ENCODE measurements at places on chromosomes 1 and 21.
A peak's percentile ranks its signal among the peaks of the same experiment; 100 is the strongest.

GRCh38 chr1:173043253-173043652, 7.5 kb downstream of the TNFSF18 start:
- DNase-seq: no peak

DNA sequence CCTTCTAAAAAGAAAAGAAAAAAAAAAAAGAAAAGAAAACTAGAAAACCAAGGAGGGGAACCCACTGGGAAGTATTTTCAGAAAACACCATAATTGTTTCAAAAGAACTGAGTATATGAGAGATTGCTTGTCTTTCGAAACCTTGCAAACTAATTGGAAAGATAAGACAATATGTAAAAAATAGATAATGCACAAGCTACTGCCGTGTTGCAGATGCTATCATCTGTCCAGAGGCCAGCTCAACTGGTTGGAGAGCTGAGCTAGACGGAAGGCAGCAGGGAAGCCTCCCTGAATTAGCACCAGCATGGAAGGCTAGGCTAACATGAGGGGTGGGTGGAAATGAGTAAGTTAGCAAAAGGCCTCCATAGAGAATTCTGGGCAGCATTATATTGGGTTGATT, 16.2 kb upstream of the CACHD1 start:
- DNase-seq: no peak

GRCh38 chr1:42165511-42166210, 1.1 kb upstream of the GUCA2A start:
- DNase-seq: no peak

GRCh38 chr21:15679630-15680029, 50.2 kb upstream of the USP25 start:
- no peak for DNase-seq

DNA sequence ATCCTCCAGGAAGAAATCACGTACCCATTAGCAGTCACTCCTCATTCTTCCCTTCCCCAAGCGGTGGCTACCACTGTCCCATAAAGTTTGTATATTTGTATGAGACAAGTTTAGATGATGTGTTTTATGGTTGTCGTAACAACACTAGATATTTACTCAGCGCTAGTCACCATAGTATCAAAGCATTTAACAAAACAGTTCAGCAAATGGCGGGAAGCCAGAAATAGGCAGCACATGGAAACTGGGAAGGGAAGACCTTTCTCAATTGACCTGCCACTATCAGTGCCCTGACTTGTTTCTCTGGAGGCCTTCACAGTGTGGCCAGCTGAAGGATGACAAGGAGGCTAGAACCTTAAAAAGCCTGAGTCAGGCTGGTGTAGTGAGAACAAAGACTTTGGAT, 31.1 kb downstream of the CNST start:
- DNase-seq: no peak

GRCh38 chr21:30740462-30740861, 6.6 kb downstream of the KRTAP21-2 start:
- no peak for DNase-seq

DNA sequence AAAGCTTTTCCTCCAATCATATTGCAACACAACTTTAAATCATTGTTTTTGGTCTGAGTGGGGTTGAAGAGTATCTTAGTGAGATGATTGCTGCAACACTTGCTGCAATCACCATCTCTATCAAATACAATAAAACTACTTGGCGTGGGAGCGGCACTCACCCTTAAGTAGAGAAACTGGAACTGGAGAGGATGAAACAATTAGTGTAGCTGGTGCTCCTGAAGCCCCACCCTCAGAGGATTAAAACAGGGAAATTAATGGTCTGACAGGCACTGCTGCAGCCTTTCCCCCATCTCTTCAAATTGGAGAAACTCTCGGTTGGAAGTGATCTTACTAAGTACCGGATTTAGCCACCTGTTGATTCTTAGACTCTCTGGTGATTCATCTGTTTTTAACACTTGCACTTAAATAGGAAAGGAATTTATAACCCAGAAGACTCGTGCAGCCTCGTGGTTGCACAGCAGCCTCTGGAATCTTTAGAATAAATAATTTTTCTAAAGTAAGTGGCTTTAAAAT, 80.5 kb upstream of the KIF26B start:
- no peak for DNase-seq

DNA sequence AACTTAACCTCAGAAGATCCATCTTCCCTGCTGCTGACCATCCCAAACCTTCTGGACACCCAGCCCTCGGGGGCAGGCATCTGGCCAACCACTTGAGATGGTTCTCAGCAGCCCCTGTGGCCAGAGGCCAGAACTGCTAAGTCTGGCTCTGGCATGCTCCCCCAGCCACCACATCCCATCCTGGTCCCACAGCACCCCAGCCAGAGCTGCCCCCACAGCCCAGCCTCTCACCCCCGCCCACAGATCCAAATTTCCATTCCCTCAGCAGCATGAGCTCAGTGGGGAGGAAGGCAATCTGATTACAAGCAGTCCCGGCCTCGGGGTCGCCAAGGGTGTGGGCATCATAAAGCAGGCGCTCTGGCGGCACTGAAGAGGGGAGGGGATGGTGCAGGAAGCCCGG, 45.6 kb downstream of the GLIS1 start:
- DNase-seq: no peak

GRCh38 chr21:28675331-28676041, 317.2 kb downstream of the LTN1 start:
- DNase-seq: no peak

- DNase-seq: peak; percentile 73
Measured at GRCh38 chr1:24111996-24112779, at the start of gene MYOM3. Gene MYOM3 (minus strand): TSS chr1:24112135. CDS start chr1:24108636, 3,499 bp downstream.

DNA sequence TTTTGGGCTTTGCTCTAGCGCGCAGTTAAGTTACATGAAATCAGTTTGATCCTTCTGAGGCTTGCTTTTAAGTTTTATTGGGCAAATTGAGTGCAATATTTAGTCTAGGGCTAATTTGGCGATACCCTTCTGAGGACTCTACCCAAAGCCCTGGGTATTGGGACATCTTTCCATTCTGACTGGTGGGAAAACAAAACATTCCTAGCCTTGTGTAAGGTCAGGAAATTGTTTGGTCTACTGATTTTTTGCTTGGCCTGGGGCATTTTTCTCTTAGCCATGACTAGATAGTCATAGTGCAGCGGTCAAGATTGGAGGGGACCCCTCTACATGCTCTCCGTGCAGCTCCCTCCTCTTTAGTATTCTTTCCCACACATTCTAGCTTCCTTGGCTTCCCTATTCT, 189.6 kb upstream of the PTGFR start:
- DNase-seq: no peak

- DNase-seq: peak; percentile 67
Measured at GRCh38 chr1:45359882-45360513, 19.8 kb upstream of the MUTYH start.

DNA sequence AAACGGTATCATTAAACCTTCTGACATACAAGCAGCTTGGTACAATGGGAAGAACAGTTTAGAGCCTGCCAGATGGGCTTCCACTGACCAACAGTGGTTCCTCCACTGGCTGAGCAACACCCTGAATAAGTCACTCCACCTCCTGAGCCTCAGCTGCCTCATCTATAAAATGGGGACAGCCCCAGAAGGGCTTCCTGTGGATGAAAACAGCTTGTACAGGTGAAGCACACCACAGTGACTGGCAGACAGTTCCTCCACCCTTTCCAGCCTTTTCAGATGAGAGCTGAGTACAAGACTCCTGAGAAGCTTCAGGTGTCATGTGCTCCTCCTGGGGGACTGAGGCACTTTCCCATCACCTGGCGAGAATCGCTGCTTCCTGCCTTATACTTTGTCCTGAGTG, 2.1 kb downstream of the CAPZB start:
- no peak for DNase-seq

GRCh38 chr1:56506951-56507491, 72.3 kb downstream of the PLPP3 start:
- no peak for DNase-seq

GRCh38 chr1:184289825-184290550, 96.8 kb upstream of the C1orf21 start:
- no peak for DNase-seq

DNA sequence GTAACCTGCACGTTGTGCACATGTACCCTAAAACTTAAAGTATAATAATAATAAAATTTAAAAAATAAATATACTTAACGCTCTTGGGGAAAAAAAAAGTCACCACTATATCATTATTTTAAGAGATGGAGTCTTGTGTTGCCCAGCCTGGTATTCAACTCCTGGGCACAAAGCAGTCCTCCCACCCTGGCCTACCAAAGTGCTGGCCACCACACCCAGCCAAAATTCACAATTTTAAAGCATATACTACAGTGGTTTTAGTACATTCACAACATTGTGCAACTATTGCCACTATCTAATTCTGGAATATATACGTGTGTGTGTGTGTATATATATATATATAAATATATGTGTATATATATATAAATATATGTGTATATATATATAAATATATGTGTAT, 5.9 kb downstream of the HMGN2 start:
- DNase-seq: no peak

DNA sequence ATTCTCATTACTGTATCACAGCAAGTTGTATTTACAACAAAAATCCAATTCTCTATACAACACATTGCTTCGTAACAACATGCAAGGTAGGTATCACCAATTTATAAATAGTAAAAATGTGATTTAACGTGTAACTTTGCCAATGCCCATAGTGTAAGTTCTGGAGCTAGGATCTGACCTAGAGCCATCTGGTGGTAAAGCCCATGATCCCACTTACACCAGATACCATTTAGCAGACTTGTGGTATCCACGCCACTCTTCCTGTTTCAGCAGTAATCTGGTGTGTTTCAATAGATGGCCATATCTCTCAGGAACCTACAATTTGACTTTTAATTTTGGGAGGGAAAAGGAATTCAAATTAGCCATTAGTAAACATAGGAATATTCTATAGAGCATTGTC, 10.2 kb downstream of the SETSIP start:
- DNase-seq: no peak

- no peak for DNase-seq
Measured at GRCh38 chr1:70980361-70980760, 67.3 kb downstream of the PTGER3 start.

DNA sequence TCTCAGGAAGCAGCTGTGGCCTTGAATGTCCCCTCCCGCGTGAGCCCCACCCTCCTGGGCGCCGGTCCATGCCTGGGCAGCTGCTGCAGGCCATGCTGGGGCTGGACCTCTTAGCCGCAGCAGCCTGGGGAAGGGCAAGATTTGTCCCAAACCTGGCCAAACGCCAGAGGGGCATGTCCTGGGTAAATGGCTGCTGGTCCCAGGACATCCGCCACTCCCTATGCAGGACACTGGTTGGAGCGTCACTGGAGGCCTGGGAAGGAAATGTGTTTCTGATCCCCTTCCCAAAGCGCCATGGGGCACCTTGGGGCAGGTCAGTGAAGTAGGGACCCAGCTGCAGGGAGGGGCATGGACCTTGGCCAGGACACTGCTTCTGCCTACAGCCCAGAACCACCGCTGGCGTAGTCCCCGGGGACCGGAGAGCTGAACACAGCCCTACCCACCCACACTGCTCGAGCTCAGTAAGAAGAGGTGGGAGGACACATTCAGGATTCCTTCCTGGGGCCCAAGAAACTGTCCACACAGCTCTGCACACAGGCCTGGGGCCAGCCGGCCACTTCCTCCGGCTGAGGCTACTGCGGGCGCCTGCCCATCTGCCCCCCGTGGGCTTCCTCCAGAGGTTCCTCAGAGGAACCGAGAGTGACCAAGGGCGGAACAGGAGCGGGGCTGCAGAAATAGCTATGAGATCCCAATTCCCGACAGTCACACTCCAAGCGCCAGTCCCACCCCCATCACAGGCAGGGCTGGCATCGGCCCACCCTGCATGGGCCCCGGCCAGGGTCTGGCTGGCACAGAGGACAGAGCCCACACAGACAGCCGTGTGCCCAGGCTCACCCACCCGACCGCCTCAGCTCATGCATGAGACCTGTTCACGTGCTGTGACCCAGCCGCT, 10.8 kb upstream of the PLEKHG5 start:
- peak; percentile 81 for DNase-seq

DNA sequence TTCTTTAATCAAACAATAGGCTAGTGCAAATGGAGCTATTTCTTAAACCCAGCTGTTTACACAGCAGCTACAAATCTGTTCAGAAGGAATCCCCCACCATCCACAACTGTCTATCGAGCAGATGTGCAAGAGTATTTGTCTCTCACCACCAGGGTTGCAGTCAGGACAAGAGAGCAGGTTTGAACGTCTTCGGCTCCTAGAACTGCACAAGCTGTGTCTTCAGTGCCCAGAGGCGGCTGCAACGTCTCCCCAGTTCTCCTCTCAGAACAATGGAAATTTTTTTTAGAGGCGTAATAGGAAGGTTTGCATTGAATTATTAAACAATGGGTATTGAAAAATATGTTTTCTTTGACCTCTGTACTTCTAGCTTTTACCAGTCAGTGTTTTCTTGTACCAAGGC, 7.3 kb downstream of the OVAAL start:
- no peak for DNase-seq

- no peak for DNase-seq
Measured at GRCh38 chr1:47906009-47906432, 91.2 kb downstream of the TRABD2B start.

GRCh38 chr1:201461645-201462441, 7.1 kb downstream of the PHLDA3 start:
- peak; percentile 53 for DNase-seq

- DNase-seq: no peak
Measured at GRCh38 chr1:53943490-53944043, 1.9 kb downstream of the IFT25 start.

GRCh38 chr1:74522148-74522547, 9.7 kb upstream of the LRRC53 start:
- DNase-seq: no peak

- DNase-seq: peak; percentile 91
Measured at GRCh38 chr1:248825909-248826760, at the start of gene SH3BP5L. Gene SH3BP5L (minus strand): TSS chr1:248825915. CDS start chr1:248824935, 980 bp downstream.

GRCh38 chr1:223712194-223712849, at the start of gene CAPN2:
Gene CAPN2 (plus strand): TSS chr1:223712539. CDS start chr1:223712641, 102 bp downstream.
- peak; percentile 91 for DNase-seq

DNA sequence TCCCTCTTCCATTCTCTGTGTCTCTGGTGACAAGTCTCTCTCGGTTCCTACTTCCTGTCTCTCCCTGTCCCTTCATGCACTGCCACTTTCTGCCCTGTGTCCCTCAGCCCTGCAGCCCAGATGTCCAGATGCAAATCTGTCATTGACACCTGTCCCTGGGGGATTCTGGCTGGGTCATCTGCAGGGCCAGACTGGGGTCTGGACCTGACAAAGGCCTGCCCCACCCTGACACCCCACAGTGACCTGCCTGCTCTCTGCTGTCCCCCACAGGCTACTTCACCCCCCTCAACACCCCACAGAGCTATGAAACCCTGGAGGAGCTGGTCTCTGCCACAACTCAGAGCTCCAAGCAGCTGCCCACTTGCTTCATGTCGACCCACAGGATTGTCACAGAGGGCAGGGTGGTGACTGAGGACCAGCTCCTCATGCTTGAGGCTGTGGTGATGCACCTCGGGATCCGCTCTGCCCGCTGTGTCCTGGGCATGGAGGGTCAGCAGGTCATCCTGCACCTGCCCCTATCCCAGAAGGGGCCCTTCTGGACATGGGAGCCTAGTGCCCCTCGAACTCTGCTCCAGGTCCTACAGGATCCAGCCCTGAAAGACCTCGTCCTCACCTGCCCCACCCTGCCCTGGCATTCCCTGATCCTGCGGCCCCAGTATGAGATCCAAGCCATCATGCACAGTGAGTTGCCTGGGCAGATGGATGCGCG, 7.2 kb downstream of the THEMIS2 start:
- no peak for DNase-seq

- no peak for DNase-seq
Measured at GRCh38 chr1:27992276-27992675, 32.5 kb downstream of the XKR8 start.

Data from ovary (tissue), 10 donors.